ENCODE measurements at places on chromosomes 3 and 15. TPM values are rescaled to one million over a fixed set of nuclear protein-coding genes. Genes with fewer than 3 reads are reported as not detected.

DNA sequence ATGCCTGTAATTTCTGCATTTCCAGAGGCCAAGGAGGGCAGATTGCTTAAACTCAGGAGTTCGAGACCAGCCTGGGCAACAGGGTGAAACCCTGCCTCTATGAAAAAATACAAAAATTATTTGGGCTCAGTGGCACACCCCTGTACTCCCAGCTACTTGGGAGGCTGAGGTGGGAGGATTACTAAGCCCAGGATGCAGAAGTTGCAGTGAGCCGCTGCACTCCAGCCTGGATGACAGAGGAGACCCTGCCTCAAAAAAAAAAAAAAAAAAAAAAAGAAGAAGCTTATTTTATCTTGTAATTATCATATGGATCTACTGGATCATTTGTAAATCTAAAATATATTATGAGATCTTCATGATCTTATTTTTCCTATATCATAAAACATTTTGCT is 84.1 kb downstream of the PPCDC start:
- H3K27me3 ChIP-seq: no peaks in the 10 kb centered on the region
- H3K4me1 ChIP-seq: no peaks in the 10 kb centered on the region

The RNU5B-1 gene
- 26.1 TPM for total RNA-seq

The MUC4 gene
- total RNA-seq: 203 TPM

- no peak overlapping the region for H3K4me3 ChIP-seq
- DNase-seq: no peak
- H3K27ac ChIP-seq: no peak overlapping the region
- H3K36me3 ChIP-seq: no peaks in the 10 kb centered on the region
These were observed 101.6 kb downstream of the CGNL1 start for GRCh38 chr15:57477736-57478522.

GRCh38 chr3:9909221-9910013 is 6.8 kb downstream of the IL17RE start:
- no peak overlapping the region for H3K27ac ChIP-seq
- DNase-seq: no peak
- H3K4me3 ChIP-seq: no peak overlapping the region
- H3K36me3 ChIP-seq: no peaks in the 10 kb centered on the region

- no peak for DNase-seq
- H3K4me1 ChIP-seq: no peaks in the 10 kb centered on the region
- no peak overlapping the region for H3K4me3 ChIP-seq
- no peaks in the 10 kb centered on the region for H3K36me3 ChIP-seq
These were observed 33.9 kb upstream of the NANOGP8 start for GRCh38 chr15:35118960-35119359.

DNA sequence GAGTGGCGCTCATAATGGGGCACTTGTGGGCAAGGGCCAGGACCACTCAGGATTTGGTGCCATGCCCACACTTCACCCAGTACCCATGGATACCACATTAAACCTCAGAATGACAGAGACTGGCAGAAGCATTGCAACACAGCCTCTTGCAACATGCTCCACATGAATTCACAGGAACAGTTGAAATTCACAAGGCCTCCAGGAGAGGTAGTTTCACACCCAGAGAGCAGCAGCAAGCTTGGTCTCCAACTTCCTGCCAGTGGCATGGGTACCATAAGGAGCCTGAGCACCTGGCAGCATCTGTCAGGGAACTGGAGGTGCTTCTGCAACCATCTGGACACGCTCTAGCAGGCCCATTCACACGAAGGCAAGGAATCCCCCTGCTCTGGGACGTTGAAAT is 101.0 kb downstream of the OSBPL10 start:
- H3K27me3 ChIP-seq: no peaks in the 10 kb centered on the region
- no peak overlapping the region for H3K4me3 ChIP-seq
- no peak overlapping the region for H3K27ac ChIP-seq

The DGKG gene
- 0.17 TPM for total RNA-seq
